ENCODE measurements at places on chromosomes 12 and 14.

GRCh38 chr12:109845824-109846205 is 12.6 kb upstream of the TRPV4 start:
- DNase-seq: no peak

DNA sequence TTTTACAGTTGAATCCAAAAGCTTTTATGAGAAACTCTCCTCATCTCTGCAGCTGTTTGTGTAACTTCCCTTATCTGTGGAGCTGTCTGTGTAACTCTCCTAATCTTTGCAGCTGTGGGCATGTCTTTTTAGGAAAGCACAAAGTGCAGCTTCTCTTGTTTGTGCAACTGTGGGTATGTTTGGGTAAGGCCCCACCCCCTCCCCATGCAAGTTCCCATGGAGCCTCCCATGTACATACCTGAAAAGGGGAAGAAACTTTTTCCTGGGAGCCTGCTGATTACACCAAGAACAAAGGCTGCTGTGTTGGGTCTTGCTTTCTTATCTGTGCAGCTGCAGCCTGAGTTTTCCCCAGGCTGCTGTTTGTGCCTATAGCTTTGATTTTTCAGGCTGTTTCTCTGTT is 42.7 kb upstream of the CDKN3 start:
- peak; percentile 34 for DNase-seq

- no peak for DNase-seq
Measured at GRCh38 chr14:100118396-100119011, 40.9 kb downstream of the DEGS2 start.

- DNase-seq: no peak
Measured at GRCh38 chr14:90808759-90809529, 7.3 kb downstream of the TTC7B start.

DNA sequence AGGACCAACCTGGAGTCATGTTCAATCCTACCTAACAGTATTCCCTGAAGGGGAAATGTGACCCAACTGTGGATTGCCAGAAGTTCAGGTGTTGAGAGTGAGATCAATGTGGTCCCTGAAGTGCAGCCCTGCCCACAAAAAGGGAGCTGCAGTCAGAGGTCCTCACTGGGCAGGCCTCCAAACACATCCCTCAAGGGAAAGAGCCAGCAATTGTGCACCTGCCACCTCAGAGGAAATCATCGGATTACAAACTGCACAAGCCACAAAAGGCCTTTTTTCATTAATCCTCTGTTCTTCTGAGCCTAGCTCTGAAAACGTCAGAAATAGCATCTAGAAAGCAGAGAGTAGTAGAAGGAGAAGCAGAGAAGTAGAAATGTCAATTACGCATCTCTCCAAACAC is 10.8 kb upstream of the MDM1 start:
- no peak for DNase-seq

DNA sequence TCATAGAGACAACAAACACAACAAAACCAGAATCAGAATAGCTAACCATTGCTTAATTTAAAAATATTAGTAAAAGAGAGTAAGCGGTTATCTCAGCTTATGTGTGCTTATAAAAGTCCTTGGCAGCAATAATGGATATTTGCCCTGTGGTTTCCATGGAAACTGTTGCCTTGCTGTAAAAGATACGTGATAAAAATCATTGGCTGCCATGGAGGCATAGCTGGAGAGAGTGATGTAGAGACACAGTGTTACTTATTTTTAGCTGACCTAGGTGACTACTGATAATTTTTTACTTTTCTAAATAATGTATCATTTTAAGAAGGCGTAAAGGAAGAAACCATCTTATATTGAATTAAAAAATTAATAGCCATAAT is 92.9 kb downstream of the ERC1 start:
- DNase-seq: no peak

DNA sequence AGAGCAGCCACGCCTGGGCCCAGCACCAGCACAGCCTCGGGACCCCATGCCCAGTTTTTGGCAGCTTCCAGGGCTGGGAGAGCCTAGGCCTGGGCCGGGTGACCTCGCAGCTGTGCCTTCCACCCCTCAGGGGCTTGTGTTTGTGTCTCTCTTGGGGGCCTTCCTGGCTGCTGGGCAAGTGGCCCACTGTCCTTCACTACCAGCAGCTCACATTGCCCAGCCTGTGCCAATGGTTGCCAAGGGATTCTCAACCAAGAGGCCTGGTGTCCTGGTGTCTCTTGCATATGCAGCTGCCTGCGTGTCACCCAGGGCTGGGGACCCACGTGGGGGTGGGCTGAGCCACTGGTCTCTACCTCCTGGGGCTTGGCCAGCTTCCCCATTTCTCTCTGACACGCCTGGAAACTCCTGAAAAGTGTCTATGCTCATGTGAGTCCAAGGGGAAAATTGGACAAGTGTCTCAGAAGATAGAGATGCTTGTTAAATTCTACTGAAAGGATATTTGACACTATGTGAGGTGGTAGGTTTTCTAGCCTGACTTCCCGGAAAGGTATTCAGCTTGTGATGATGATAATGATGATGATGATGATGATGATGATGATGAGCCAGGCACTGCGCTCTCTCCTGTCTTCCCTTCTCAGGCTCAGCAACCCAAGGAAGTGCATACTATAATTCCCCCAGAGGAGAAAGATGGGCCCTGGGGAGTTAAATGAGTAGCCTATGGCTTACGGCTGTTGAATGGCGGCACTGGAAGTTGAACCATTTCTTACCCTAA is 48.8 kb upstream of the ESRRB start:
- DNase-seq: no peak

GRCh38 chr12:53686436-53686835 is 10.6 kb upstream of the ATP5MC2 start:
- DNase-seq: no peak

- no peak for DNase-seq
Measured at GRCh38 chr12:63066782-63067181, 84.2 kb downstream of the AVPR1A start.

DNA sequence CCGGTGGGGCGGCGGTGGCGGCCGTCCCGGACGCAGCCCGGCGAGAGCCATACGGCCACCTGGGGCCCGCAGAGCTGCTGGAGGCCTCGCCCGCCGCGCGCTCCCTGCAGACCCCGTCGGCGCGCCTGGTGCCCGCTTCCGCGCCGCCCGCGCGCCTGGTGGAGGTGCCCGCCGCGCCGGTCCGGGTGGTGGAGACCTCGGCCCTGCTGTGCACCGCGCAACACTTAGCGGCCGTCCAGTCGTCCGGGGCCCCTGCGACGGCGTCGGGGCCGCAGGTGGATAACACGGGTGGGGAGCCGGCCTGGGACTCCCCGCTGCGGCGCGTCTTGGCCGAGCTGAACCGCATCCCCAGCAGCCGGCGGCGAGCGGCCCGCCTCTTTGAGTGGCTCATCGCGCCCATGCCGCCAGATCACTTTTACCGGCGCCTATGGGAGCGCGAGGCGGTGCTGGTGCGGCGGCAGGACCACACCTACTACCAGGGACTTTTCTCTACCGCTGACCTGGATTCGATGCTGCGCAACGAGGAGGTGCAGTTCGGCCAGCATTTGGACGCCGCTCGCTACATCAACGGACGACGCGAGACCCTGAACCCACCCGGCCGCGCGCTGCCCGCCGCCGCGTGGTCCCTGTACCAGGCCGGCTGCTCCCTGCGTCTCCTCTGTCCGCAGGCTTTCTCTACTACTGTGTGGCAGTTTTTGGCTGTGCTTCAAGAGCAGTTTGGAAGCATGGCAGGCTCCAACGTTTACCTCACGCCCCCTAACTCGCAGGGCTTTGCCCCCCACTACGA is 716 bp downstream of the RIOX1 start:
- no peak for DNase-seq

Measured in vagina (tissue), 2 donors.